Astrocyte (in vitro differentiated cells and primary cell): ENCODE measurements at places on chromosomes 7 and 10. TPM values are rescaled to one million over a fixed set of nuclear protein-coding genes. Genes with fewer than 3 reads are reported as not detected.

DNA sequence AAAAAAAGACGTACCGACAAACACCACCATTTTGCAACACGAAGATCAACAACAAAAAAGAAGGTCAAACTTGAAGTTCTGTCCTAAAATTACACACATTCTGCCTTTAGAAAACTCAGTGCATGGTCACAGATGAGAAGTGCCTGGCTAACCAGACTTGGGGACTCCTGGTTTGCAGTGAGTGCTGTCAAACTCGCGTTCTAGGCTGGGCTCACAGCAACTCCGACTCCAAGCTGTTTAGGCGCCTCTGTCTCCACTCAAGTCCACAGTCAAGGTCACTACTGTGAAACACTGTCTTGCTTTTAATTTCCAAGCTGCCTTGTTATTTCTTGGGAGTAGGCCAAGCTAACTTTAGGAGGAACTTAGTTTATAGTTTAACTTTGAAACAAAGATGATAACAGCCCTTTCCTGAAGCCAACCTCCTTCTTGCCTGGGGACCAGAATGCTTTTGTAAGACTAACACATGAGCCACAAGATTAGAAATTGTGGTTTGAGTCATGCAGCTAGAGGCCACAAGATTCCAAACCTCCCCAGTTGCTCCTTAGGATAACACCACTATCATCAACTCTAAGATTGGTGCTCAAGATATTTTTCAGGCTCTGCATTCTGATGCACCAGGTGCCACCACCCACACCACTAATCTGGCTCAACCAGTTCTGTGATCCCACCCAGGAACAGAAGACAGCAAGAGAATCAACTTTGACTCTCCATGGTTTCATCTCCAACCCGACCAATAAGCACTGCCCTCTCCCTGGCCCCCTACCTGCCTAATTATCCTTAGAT, 1.1 kb upstream of the DNAAF5 start:
- peak; percentile 89 for DNase-seq

The SNCG gene
- 3.0 TPM in 2 replicates for total RNA-seq

The PAOX gene
- 6.9 and 7.9 TPM in 2 replicates for total RNA-seq

The SRRM3 gene
- 1.7 and 2.7 TPM in 2 replicates for total RNA-seq

The WNT8B gene
- total RNA-seq: not detected in 2 replicates

- DNase-seq: no peak
These were observed 61.0 kb upstream of the MKRN1 start for GRCh38 chr7:140540136-140540777.

The OR9A2 gene
- total RNA-seq: not detected in 2 replicates

GRCh38 chr7:116354171-116354545, 143.8 kb downstream of the TES start:
- DNase-seq: peak; percentile 90

The C7orf25 gene
- 8.5 and 8.8 TPM in 2 replicates for total RNA-seq

The STK31 gene
- total RNA-seq: 0.20 and 0.31 TPM in 2 replicates

The COL13A1 gene
- total RNA-seq: 0.65 and 0.86 TPM in 2 replicates

The MKX gene
- total RNA-seq: 3.5 and 3.9 TPM in 2 replicates

DNA sequence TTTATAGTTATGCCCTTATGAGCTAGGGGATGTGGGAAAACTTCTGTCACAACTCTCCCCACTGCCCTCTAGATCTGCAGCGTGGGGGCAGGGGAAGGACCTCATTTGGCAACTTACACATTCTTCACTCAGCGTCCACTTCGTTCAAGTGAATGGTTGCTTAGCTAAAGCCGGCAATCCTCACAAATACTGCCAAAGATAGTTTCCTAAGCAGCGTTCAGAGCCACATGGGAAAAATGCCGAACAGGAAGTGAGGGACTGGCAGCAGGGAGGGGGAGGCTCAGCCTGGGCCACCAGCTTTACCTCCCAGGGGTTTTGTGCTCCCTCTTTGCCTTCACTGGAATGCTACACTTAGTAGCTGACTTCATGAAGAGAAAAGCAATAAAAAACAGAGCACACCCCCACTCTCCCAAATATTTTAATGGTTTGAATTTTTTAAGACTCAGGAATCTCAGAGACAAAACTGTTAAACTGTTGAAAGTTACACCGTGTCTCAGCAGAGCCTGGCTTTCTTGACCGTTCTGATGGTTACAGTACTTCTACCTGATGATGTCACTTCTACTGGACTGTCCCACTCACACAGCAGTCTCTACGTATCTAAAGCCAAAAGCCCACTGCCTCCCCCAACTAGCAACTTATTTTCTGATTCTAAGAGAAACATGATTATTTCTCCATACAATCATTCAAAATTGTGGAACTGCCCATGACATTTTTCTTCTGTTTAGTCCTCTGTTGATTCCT, 10.4 kb downstream of the GRM3 start:
- DNase-seq: no peak

- DNase-seq: no peak
These were observed 106.5 kb upstream of the PRR15 start for GRCh38 chr7:29457141-29457561.

The GBF1 gene
- total RNA-seq: 72.8 and 75.2 TPM in 2 replicates

- no peak for DNase-seq
These were observed 13.0 kb downstream of the MXI1 start for GRCh38 chr10:110220398-110220797.

The FBXL15 gene
- total RNA-seq: 8.6 and 11.0 TPM in 2 replicates

The FAM24B gene
- 1.9 and 2.6 TPM in 2 replicates for total RNA-seq

The SPDYE8 gene
- not detected in 2 replicates for total RNA-seq

DNA sequence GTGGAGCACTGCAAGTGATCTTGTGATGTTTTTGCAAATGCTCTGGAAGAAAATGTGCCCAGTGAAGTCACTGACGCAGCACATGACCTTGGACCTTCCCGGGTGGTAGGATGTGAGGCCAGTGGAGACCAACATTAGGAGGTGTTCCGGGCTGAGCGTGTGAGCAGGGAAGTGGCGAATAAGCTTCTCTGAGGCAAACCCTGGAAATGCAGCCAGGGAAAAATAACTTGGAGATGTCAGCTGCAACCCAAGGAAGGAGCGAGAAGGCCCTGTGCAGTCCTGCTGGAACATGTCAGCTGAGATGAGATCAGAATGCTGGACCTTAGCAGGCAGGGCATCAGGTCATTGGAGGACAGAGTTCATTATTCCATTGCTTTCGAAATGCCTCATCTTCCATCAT, 18.6 kb upstream of the SDK1 start:
- DNase-seq: no peak

The MPP7 gene
- total RNA-seq: 6.9 and 7.1 TPM in 2 replicates

The ZPBP gene
- total RNA-seq: not detected in 2 replicates

- DNase-seq: no peak
These were observed 32.1 kb downstream of the ARMC3 start for GRCh38 chr10:22959950-22960349.

DNA sequence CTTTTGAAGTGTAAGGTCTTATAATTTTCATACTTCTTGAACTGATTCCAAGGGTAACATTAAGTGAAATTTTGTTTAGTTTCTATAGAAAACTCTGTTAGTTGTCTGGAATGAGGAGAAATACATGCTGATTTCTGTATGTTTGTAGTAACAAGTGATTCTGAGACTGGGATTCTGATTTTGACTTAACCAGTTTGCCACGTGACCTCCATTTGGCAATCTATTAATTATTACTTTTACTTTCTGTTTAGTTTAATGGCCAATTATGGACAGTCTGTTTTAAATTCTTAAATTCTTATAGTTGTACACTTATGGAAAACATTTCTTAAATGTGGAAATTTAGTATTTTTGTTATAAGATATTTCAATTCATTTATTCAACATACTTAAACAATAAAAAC, 163.1 kb downstream of the ADK start:
- DNase-seq: no peak

The OPN1SW gene
- total RNA-seq: not detected in 2 replicates

GRCh38 chr10:3902054-3902808, 117.2 kb upstream of the KLF6 start:
- peak; percentile 67 for DNase-seq

GRCh38 chr7:11605749-11606148, 226.2 kb downstream of the THSD7A start:
- DNase-seq: no peak

- peak; percentile 80 for DNase-seq
These were observed 123.9 kb upstream of the PPIF start for GRCh38 chr10:79223091-79224048.

- DNase-seq: no peak
These were observed 43.7 kb upstream of the TSPAN33 start for GRCh38 chr7:129100827-129101166.

- DNase-seq: peak; percentile 53
These were observed 77.3 kb upstream of the MKLN1 start for GRCh38 chr7:131250331-131250730.

The STAM gene
- 43.0 and 43.4 TPM in 2 replicates for total RNA-seq

GRCh38 chr10:97880109-97880508, 30.5 kb downstream of the GOLGA7B start:
- DNase-seq: no peak

DNA sequence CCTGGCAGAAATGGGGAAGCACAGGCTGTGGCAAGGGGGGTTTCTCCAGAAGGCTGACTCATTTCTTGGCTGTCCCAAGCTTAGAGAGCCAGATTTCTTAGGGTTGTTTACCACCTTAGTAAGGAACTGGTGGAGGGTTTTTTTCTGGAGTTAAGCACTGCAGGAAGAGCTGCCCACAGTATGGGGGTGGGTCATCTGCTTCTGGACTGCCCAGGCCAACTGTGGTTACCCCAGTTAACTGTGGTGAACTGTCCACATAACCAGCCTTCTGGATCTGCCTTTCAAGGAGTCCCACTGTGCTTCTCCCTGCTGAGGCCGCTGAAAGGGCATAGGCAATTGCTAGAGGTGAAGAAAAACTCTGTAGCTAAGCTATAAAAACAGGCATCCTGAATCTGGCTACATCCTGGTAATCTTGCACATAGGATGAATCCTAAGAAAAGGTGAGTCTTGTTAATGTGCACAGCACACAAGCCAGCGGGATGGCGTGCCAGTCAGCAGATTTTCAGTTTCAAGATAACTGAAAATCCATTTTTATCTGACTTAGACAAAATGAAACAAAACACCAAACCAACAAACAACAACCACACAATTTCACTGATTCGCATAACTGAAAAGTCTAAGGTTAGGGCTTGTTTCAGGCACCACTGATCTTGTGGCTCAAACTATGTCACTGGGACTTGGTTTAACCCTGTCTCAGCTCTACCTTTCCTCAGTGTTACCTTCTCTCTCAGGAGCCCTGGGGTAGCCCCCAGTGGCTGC, 21.6 kb upstream of the TSPAN33 start:
- peak; percentile 14 for DNase-seq

DNA sequence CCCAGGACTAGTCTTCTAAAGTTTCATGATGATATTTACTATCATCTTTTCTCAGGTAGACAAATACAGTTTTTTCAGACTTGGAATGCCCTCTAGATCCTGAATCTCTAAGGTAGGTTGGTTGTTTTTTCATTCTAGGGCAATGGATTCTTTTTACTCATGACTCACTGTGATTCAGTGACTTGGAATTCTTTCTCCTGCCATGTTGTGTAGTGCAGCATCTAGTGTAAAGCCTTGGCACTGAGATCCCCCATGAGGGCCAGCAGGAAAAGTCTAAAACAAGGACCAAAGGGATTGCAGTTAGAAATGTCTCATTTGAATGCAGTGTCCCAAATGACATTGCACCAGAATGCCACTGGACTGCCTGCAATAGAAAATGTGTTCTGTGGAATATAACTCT, 430.4 kb downstream of the NEBL start:
- DNase-seq: peak; percentile 61

DNA sequence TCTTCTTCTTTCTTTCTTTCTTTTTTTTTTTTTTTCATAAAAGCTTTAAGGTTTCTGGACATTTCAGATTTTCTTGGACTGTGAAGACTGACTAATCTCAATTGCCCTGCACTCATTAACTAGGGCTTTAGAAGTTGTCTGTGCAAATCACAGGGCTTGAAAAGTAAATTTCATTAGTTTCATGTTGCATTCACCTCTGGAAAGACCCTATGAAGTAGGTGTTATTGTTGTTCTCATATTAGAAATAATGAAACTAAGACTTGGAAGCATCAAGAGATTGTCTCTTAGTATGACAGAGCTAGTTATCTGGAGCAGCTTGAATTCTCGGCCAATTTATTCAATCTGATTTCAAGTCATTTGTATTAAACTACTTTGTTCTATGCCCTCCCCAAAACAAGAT, 28.2 kb upstream of the SEMA3D start:
- no peak for DNase-seq

The CFAP46 gene
- total RNA-seq: 1.3 and 1.5 TPM in 2 replicates

The SPACDR gene
- 2.5 and 2.6 TPM in 2 replicates for total RNA-seq

- no peak for DNase-seq
These were observed 26.5 kb upstream of the SMIM30 start for GRCh38 chr7:113144817-113145216.

DNA sequence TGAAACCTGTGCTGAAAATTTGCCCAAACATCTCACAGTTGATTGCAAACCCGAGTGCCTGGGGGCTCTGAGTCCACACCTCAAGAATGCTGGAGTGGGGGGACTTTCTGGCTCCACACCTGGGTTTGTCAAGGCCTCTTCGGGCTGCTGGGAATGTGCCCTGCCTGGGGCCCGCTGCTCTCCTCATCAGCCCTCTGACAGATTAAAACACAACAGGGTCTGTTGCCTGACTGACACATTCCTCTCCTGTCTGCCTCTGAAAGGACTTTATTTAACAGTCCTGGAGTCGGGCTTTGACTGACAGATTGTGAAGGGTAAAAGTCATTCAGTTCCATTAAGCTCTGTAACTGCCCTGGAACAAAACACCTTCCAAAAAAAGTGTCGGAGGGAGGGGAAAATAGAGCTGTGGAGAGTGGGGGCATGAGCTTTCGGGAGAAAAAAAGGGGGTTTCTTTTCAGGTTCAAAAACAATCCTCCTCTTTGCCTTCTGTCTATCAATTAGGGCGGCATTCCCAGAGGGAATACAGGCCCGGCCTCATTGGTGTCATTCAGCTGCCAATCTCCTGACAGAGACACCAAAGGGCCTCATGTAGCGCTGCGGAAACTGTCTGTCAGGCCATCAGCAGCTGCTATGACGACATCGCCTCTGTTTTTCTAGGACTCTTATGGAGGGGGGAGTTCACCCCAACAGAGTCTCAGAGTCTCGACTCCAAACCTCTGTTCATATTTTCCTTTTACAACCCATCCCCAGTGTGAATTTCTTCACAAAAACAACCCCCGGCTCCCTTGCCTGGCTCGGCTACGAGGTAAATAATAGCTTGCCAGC, 398.8 kb upstream of the NFE2L3 start:
- DNase-seq: peak; percentile 2

The AIMP2 gene
- total RNA-seq: 46.9 and 48.3 TPM in 2 replicates

The FAM25G gene
- total RNA-seq: not detected in 2 replicates

DNA sequence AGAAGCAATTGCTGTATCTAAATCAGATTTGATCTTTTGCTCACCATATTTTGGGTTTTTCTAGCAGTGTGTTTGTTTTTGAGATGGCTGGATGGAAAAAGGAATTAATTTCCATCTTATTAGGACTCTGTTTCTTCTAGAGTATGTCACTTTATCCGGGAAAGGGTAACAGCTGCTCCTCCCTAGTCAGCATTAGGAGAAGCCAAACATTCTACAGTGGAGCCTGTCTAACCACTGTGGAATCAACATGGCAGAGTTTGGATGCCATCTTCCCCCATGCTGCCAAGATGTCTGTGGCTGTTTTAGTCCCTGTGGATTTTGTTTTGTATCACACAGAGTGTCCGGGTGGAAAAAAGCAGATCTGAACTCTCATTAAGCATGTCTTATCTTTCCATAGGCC, 16.0 kb upstream of the LMOD2 start:
- DNase-seq: no peak

The SPDYE9 gene
- not detected in 2 replicates for total RNA-seq

The CLDN3 gene
- 0.68 TPM in 1 of 2 replicates, not detected in the other for total RNA-seq
